Left lung (tissue), 14 donors: ENCODE measurements at places on chromosomes 5 and 9. TPM values are rescaled to one million over a fixed set of nuclear protein-coding genes. Genes with fewer than 3 reads are reported as not detected.

DNA sequence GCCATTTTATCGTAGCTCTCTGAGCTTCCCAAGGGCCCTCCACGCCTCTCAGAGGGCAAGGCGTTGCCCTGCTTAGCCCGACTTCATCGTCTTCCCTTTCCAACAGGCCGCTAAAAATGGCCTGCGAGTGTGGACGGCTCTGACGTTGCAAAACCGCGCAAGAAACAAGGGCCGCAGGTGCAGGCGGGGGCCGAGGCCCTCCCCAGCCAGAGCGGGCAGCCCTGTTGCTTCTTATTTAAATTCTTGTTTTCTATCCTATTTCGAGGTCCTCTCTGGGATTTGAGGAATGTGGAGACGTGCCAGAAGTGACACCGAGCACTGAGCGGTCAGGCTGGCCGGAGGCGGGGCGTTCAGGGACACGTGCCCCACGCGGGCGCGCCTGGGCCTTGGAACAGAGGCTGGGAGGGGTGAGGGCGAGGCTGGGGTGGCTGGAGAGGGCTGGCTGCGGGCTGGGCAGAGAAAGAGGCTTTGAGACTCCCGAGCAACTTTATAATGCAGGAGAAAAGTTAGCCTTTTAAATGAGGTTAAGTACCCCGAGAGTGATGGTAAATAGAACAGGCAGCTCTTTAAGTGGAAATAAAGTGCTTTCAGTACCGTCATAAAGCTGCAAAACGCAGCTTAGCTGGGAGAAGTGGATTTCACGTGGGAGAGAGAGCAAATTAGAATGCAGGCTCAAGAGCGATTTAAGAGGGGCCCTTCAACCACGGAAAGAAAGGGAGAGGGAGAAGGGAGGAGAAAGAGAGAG is 243.6 kb downstream of the AUH start:
- H3K27ac ChIP-seq, result peak overlapping the region; percentile 78
- no peaks in the 10 kb centered on the region for H3K27me3 ChIP-seq
- peaks cover 6% of the 10 kb centered on the region for H3K4me1 ChIP-seq
- peak; percentile 92 for DNase-seq
- no peaks in the 10 kb centered on the region for H3K36me3 ChIP-seq

The CDC26 gene
- total RNA-seq, result 27.8 TPM

The TAF11L10 gene
- total RNA-seq, result not detected

DNA sequence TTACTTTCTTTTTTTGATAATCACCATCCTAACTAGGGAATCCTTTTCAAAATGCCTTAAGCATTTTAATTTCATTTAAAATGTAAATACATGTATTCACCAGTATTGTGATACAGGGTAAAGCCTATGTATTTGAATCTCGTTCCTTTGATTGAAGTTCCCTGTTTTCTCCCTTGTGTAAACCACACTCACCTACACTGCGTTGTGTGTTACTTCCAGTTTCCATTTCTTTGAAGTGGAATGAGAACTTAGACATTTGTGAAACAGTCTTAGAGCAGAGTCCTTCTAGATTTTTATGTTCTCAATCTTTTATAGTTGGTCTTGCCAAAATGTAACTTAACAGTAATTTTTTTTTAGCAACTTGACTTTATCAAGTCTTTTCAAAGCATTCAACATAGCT is 101.4 kb downstream of the ZNF462 start:
- H3K4me3 ChIP-seq, result no peak overlapping the region
- H3K36me3 ChIP-seq, result no peaks in the 10 kb centered on the region
- no peaks in the 10 kb centered on the region for H3K27me3 ChIP-seq
- no peaks in the 10 kb centered on the region for H3K4me1 ChIP-seq
- DNase-seq, result no peak

GRCh38 chr5:126544087-126544740 is 50.8 kb downstream of the ALDH7A1 start:
- DNase-seq, result no peak
- H3K27ac ChIP-seq, result no peak overlapping the region
- peaks cover 2% of the 10 kb centered on the region for H3K4me1 ChIP-seq
- H3K27me3 ChIP-seq, result no peaks in the 10 kb centered on the region
- no peak overlapping the region for H3K4me3 ChIP-seq
- H3K36me3 ChIP-seq, result no peaks in the 10 kb centered on the region

DNA sequence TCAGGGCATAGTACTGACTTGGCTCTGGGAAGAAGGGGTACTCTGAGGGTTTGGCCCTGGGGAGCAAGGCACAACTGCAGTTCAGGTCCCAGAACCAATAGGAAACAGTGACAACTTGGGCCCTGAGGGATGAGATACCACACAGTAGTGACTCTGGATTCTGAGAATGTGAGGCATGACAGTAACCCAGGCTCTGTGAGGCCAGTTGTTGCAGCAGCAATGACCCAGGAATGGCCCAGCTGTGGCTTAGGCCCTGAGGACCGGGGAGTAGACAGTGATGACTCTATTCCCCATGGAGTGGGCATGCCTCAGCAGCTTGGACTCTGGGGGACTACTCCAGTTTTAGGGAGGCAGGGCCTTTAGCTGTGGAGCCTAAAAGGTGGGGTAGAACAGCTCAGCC is 21.5 kb upstream of the NFIL3 start:
- no peak overlapping the region for H3K4me3 ChIP-seq
- DNase-seq, result no peak
- no peak overlapping the region for H3K27ac ChIP-seq
- no peaks in the 10 kb centered on the region for H3K4me1 ChIP-seq

- H3K27me3 ChIP-seq, result peaks cover 9% of the 10 kb centered on the region
- peak overlapping the region; percentile 2 for H3K27ac ChIP-seq
- H3K4me3 ChIP-seq, result no peak overlapping the region
- no peaks in the 10 kb centered on the region for H3K36me3 ChIP-seq
- no peak for DNase-seq
These were observed 27.6 kb upstream of the NKD2 start for GRCh38 chr5:980966-981365.

The TMEM232 gene
- total RNA-seq, result 5.1 TPM

- H3K36me3 ChIP-seq, result no peaks in the 10 kb centered on the region
- peak overlapping the region; percentile 55 for H3K4me3 ChIP-seq
- peaks cover 18% of the 10 kb centered on the region for H3K4me1 ChIP-seq
- peaks cover 5% of the 10 kb centered on the region for H3K27me3 ChIP-seq
- peak; percentile 73 for DNase-seq
- H3K27ac ChIP-seq, result peak overlapping the region; percentile 90
These were observed 4.2 kb downstream of the DAB2 start for GRCh38 chr5:39420482-39421145.

DNA sequence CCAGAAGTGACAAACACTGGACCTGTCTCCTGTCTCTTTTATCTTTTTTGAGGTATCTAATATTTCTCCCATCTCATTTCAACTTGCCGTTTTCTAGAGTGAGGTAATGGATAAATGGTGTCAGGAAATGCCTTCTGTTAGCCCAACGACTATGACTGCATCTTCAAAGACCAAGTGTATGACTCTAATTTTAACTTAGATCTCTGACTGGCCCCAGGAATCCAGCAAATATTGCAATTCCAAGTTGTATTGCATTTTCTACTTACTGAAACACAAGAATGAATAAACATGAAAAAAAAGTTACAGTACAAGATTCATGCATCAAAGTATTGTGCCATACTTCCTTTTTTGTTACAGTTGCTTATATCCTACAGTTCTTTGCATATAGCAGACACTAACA is 26.3 kb downstream of the SLC28A3 start:
- H3K27me3 ChIP-seq, result no peaks in the 10 kb centered on the region
- no peaks in the 10 kb centered on the region for H3K36me3 ChIP-seq
- H3K4me3 ChIP-seq, result no peak overlapping the region
- peaks cover 12% of the 10 kb centered on the region for H3K4me1 ChIP-seq
- no peak for DNase-seq

The PCDHGB7 gene
- total RNA-seq, result 12.9 TPM

The ANGPTL2 gene
- 26.2 TPM for total RNA-seq

DNA sequence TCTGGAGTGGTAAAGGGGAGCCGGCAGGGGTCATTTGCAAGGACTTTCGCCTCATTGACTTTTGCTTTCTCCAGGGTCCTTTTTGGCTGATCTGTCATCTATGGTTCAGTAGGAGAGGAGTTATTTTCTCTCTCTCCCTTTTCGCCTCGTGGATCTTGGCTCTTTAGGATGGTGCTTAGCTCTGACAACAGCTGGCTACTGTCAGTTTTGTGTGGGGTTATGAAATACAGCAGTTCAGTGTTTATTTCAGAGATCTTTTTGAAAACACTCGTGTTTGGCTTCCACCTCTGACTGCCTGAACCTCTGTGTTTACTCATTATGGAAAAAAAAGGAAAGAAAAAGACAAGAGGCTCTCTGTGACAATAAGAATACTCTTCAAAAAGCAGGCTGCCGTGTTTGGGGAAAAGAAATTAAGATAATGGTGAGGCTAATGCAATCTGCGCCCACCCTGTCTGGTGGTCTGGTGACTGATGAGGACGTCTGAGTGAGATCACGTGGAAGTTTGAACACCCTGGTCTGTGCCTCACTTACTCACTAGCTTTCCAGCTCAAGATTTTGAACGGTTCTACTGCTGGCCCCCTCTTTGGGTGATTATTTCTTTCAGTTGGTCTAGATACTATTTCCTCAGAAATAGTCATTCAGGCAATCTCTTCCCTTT is 567.7 kb downstream of the CAAP1 start:
- H3K27ac ChIP-seq, result peak overlapping the region; percentile 13
- H3K36me3 ChIP-seq, result no peaks in the 10 kb centered on the region
- DNase-seq, result peak; percentile 90
- no peaks in the 10 kb centered on the region for H3K27me3 ChIP-seq
- H3K4me3 ChIP-seq, result no peak overlapping the region

DNA sequence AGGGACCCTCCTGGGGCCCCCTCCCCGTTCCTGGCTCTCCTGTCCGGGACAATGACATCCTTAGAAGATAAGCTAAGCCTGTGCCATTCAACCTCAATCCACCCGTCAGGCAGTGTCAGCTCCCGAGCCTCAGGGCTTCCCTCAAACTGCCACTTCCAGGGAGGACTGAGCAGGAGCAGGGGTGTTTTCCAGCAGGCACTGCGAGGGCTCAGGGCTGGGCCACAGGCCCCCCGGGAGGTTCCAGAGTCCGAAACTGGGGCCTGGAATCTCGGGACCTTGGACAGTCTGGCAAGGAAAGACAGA is 26.2 kb downstream of the LHX3 start:
- H3K4me3 ChIP-seq, result no peak overlapping the region
- H3K27me3 ChIP-seq, result peaks cover 58% of the 10 kb centered on the region
- H3K36me3 ChIP-seq, result no peaks in the 10 kb centered on the region
- DNase-seq, result no peak
- H3K27ac ChIP-seq, result no peak overlapping the region

DNA sequence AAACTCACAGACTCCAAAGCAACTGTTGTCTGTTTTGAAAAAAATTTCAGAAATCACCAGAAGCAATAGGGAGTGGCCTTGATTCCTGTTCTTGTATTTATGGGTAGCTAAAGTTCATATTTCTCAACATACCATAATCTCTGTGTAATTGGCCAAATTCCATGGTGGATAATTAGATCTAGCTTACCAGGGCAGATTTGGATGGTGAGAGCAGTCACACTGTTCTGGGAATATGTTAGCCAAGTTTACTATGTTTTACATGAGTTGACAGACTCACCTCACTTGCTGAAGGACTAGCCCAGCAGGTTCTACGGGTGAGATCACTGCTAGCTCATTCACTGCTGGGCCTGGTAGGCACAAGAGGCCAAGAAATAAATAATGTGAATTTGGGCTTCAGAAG is 32.7 kb upstream of the CDKN2B start:
- peaks cover 4% of the 10 kb centered on the region for H3K4me1 ChIP-seq
- no peak overlapping the region for H3K4me3 ChIP-seq
- H3K27ac ChIP-seq, result peak overlapping the region; percentile 33
- no peaks in the 10 kb centered on the region for H3K36me3 ChIP-seq
- no peaks in the 10 kb centered on the region for H3K27me3 ChIP-seq
- peak; percentile 68 for DNase-seq

- peaks cover 4% of the 10 kb centered on the region for H3K4me1 ChIP-seq
- DNase-seq, result peak; percentile 2
- no peak overlapping the region for H3K27ac ChIP-seq
- peak overlapping the region; percentile 41 for H3K4me3 ChIP-seq
These were observed 973 bp downstream of the PLPPR1 start for GRCh38 chr9:101029315-101030085.

- H3K27me3 ChIP-seq, result peaks cover 10% of the 10 kb centered on the region
- peak; percentile 25 for DNase-seq
- no peak overlapping the region for H3K27ac ChIP-seq
- H3K4me1 ChIP-seq, result no peaks in the 10 kb centered on the region
- H3K4me3 ChIP-seq, result no peak overlapping the region
- no peaks in the 10 kb centered on the region for H3K36me3 ChIP-seq
These were observed 44.0 kb upstream of the MAP1B start for GRCh38 chr5:72063219-72063819.

The KYAT1 gene
- total RNA-seq, result 7.4 TPM

GRCh38 chr9:131727184-131727759 is 12.6 kb downstream of the RAPGEF1 start:
- H3K27ac ChIP-seq, result peak overlapping the region; percentile 68
- DNase-seq, result no peak
- peaks cover 32% of the 10 kb centered on the region for H3K4me1 ChIP-seq
- H3K4me3 ChIP-seq, result no peak overlapping the region

DNA sequence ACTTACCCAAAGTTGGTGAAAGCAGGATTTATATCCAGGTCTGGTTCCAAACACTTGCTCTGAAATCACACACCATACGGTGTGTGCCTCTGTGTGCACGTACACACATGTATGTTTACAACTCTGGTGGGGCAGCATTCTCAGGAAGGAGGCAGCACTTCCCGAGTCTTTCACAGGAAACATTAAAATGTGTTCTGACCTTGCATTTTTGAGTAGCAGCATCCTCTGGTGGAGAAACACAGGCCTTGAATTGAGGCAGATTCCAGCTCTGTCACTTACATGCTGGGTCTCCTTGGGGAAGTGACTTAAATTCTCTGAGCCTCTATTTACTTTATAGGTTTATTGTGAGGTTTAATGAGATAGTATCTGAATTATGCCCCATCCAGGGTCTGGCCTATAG is 126.4 kb downstream of the RGS3 start:
- H3K27me3 ChIP-seq, result no peaks in the 10 kb centered on the region
- no peak for DNase-seq
- peaks cover 23% of the 10 kb centered on the region for H3K4me1 ChIP-seq
- peak overlapping the region; percentile 63 for H3K27ac ChIP-seq
- H3K4me3 ChIP-seq, result no peak overlapping the region

GRCh38 chr5:57692582-57693487 is 210.2 kb upstream of the ACTBL2 start:
- no peaks in the 10 kb centered on the region for H3K36me3 ChIP-seq
- no peak overlapping the region for H3K27ac ChIP-seq
- no peak overlapping the region for H3K4me3 ChIP-seq
- H3K27me3 ChIP-seq, result no peaks in the 10 kb centered on the region
- H3K4me1 ChIP-seq, result peaks cover 7% of the 10 kb centered on the region
- peak; percentile 79 for DNase-seq

GRCh38 chr9:27787891-27788290 is 214.6 kb upstream of the C9orf72 start:
- H3K4me1 ChIP-seq, result no peaks in the 10 kb centered on the region
- no peak overlapping the region for H3K27ac ChIP-seq
- no peak for DNase-seq
- no peaks in the 10 kb centered on the region for H3K27me3 ChIP-seq
- no peak overlapping the region for H3K4me3 ChIP-seq
- no peaks in the 10 kb centered on the region for H3K36me3 ChIP-seq

DNA sequence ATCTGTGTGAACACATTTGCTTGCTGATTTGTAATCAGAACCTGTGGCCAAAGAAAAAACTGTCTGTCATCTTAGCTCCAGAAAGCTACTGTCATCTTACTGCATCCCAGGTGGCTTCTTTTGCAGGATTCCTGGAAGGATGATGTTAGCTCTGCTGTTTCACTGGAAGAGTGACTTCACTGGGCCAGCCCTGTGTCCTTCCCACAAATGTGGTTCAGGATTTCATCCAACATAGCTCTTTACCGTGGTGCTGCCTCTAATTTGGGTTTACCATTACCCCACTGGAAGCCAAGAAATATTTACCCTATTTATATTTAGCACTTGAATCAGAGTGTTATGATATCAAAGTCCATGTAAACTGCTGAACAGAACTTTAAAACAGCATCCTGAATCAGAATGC is 501.0 kb downstream of the GADD45G start:
- H3K27me3 ChIP-seq, result no peaks in the 10 kb centered on the region
- peaks cover 28% of the 10 kb centered on the region for H3K4me1 ChIP-seq
- no peaks in the 10 kb centered on the region for H3K36me3 ChIP-seq
- DNase-seq, result no peak
- no peak overlapping the region for H3K4me3 ChIP-seq
- no peak overlapping the region for H3K27ac ChIP-seq
